Activated CD8-positive, alpha-beta memory T cell treated with anti-CD3 and anti-CD28 coated beads for 4 hours (primary cell): ENCODE measurements at places on chromosomes 1 and 21.

GRCh38 chr21:39040494-39041110 lies 142.6 kb downstream of the PSMG1 start:
- DNase-seq = no peak

DNA sequence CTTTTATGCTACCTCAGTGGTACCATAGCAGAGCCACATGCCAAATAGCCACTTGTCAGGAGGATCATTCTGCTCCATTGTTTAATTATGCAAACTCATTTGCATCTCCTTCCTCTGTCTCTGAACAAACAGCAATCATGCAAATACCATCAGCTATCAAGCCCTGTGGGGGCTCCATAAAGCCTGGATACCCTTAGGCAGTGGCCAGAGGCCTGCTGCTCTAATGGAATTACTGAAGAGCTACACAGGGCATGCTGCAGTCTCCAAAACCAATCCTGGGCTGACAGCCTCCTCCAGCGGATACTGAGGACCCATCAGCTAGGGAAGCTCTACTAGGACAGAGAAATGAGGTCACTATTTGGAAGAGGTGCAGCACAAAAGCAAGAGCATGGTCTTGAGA lies 376.3 kb downstream of the KCNH1 start:
- no peak for DNase-seq

- no peak for DNase-seq
Measured at GRCh38 chr1:27523337-27524020, 33.5 kb upstream of the WASF2 start.

DNA sequence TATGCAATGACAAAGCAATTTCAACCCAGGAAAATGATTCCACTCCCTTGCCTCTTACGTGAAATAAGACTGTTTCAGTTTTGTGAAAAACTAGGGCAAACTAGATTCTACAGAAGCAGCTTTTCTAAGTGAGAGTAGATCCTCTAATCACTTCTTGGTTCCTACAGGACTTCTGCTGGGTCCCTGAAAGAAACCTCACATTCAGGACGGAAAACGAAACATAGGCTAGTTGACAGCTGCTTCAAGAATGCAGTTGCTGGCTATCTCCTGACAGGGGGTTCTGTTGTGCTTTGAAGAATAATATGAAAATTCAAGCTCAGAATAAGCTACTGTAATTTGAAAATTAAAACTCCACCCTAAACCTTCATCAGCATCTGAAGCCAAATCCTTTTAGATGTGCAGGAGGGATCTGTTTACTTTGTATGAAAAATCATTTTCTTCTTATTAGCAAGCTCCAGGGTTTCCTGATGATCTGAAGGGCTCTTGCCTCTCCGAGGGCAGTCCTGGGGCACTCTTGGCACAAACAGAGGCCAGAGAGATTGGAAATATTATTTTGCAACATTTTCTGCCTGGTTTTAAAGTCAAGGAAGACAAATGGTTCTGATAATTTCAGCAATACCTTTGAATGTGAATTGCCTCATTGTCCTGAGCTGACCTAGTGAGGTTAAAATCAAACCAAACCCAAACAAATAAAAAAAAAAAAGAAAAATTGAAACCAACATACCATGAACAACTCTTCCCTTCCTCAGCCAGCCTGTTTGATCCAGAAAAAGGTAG lies 55.0 kb downstream of the NTMT2 start:
- no peak for DNase-seq

GRCh38 chr21:30437010-30437565 lies 3.0 kb upstream of the KRTAP15-1 start:
- no peak for DNase-seq

GRCh38 chr1:168089979-168090337 lies 46.8 kb downstream of the GPR161 start:
- DNase-seq = no peak

- no peak for DNase-seq
Measured at GRCh38 chr1:107677697-107678096, 287.3 kb downstream of the VAV3 start.

DNA sequence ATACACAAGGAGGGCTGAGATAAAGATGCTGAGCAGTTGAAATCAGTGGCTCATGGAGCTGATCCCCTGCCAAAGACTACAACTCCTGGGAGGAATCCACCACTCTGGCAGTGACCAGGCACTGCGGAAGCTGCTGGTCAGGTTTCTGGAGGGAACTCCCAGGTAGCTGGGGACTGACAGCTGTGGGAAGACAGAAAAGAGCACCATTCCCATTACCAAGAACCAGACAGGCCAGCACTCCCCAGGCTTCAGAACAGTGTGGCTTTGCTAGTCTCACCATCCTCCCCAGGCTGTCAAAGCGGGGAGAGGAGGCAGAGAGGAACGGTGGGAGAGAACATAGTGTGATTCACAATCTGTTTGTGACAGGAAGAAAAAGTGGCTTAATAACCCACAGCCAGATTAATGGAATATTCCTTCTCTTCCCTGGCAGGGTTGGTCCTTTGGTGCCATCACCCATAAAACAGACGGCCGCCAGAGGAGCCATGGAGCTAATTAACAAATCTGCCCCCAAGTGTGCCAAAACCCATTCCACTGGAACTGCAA lies 92.1 kb downstream of the MAB21L3 start:
- DNase-seq = no peak

DNA sequence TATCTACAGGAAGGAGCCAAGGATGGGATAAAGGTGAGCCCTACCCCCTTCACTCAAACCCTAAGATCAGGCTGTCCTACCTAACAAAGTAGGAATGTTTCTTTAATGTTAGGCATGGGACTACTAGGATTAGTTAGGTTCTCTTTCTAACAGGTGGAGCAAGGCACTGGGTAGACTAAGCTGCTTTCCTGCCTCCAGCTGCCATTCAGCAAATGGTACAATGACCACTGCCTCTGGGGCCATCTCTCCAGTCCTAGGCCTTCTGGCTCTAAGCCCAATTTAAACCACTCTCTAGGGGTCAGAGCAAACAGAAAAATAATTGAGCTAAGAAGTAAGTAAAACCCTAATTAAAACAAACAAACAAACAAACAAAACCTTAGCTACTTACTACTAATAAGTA lies 15.7 kb upstream of the IPO9 start:
- DNase-seq = no peak

DNA sequence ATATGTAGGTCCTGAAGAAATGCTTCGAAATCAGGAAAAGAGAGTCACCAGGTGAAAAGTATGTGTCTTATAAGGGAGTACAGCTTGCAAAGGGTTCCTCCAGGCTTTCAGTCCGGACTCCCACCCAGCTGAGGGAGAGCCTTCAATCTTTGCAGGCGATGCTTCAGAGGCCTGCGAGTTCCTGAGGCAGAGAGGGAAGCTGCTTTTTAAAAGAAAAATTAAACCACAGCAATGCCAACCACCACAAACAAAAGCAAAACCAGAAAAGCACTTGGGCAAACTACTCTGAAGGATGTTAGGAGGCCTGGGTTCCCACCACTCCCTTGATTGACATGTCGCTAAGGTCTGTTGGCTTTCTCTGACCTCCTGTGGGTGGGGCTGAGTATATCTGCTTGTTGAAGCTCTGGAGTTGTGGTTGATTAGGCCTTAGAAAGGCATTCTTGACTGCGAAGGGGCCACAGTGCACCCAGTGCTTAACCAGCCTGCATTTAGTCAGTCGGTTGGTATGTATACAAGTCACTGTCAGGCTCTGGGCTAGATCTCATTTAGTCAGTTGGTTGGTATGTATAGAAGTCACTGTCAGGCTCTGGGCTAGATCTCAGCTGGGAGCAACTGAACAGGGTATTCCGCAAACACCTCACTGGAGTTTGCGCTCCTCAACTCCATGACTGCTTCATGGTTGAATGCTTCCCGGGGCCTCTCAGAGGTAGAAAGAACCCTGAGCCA lies 1.2 kb downstream of the NIPAL3 start:
- no peak for DNase-seq

DNA sequence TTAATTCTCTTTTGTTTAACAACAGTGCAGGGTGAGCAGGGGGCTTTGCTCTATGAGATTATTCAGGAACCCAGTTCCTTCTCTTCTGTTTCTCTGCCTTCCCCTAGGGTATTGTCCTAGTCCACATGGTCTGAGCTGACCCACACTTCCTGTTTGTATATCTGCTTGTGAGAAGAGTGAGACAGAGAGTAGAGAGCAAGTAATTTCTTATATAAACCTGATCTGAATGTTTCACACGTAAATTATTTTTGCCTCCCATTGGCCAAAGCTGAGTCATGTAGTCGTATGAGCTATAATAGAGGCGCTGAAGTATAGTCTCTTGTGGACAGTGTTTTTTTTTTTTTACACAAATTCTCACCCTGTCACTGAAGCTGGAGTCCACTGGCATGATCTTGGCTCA lies 134.2 kb upstream of the SERTAD4 start:
- no peak for DNase-seq

GRCh38 chr1:225921734-225922709 lies 2.0 kb downstream of the PYCR2 start:
- DNase-seq = no peak

DNA sequence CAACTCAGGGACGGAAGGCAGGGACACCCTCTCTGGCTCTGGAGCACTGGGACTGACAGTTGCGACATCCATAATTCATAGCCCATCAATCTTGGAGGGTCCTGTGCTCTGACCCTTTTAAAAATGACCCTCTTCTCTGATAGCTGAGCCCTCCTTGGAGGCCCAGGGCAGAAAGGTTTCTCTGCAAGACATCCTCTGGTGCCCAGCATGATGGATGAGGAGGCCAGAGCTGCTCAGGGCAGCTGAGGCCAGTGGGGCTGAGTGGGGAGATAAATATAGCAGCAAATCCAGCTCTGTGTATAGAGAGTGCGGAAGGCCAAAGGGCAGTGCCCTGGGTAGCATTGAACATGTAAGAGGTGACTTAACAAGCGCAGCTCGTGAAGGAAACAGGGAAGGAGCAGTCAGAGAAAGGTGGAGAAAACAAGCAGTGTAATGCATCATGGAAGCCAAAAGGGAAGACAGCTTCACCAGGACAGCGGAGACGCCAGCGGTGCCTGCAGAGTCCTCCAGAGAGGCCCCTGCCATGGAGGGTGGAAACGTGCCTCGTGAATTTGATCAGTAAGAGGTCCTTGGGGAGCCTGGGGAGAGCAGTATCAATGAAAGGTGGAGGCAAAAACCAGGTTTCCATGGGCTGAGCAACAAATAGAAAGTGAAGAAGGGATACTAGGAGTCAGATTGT lies 50.4 kb upstream of the FMOD start:
- DNase-seq = no peak

GRCh38 chr21:35582731-35583130 lies 477.6 kb downstream of the SETD4 start:
- no peak for DNase-seq

- no peak for DNase-seq
Measured at GRCh38 chr1:42941640-42942330, 16.9 kb downstream of the SLC2A1 start.

GRCh38 chr1:67970088-67970487 lies 80.3 kb downstream of the DIRAS3 start:
- DNase-seq = no peak

GRCh38 chr1:117928881-117929342 lies 509 bp downstream of the GDAP2 start:
- peak; percentile 10 for DNase-seq

- DNase-seq = no peak
Measured at GRCh38 chr1:233355841-233356704, 28.5 kb downstream of the MAP3K21 start.

DNA sequence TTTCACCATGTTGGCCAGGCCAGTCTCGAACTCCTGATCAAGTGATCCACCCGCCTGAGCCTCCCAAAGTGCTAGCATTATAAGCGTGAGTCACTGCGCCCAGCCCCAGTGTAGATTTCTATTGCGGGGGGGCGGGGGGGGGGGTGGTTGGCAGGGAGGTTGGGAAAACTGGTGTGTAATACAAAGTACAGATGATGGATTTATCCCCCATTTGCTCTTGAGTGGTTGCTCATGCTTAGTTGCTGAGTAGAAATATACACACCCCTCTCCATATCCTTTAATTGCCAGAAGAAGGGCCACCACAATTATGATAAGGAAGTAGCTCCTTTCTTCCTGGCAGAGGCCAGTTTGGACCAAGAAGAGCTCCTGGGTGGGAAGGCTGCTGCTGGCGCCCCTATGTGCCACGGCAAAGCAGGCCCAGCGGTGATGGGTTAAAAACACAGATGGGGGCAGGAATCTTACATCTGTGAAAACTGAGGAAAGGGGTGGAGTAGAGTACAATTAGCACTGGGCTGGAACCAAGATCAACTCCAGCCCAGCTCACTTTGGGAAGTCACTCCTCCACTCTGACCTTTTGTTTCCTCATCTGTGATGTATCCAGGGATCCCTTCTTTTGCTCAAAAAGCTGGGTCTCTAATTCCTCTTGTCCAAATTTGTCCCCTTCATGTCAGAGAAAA lies 55.2 kb downstream of the MRPL37 start:
- DNase-seq = no peak

- no peak for DNase-seq
Measured at GRCh38 chr1:170307426-170307825, 161.7 kb downstream of the NTMT2 start.

DNA sequence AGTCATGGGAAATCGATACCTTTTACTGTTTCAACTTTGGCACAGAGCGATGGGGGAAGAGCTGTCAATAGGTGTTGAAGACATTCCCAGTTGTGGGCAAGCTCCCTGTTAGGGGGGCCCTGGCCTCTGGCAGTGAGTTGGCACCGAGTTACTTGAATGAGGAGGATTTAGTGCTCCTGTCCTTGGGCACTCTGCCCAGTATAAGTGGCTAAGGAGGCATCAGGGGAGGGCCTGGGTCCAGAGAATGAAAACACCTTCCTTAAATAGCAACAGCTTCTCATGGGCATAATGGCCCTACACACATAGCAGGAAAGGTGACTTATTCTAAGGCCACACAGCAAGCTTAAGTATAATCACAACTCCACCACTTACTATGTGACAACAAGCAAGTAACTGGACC lies 664.4 kb downstream of the PTPRU start:
- no peak for DNase-seq

- no peak for DNase-seq
Measured at GRCh38 chr1:205016584-205016983, 26.4 kb upstream of the CNTN2 start.

GRCh38 chr1:184017306-184017705 lies 20.2 kb downstream of the COLGALT2 start:
- DNase-seq = no peak

GRCh38 chr1:159652506-159652905 lies 61.9 kb downstream of the CRP start:
- DNase-seq = no peak

GRCh38 chr1:181341026-181341632 lies 142.2 kb upstream of the CACNA1E start:
- DNase-seq = no peak

DNA sequence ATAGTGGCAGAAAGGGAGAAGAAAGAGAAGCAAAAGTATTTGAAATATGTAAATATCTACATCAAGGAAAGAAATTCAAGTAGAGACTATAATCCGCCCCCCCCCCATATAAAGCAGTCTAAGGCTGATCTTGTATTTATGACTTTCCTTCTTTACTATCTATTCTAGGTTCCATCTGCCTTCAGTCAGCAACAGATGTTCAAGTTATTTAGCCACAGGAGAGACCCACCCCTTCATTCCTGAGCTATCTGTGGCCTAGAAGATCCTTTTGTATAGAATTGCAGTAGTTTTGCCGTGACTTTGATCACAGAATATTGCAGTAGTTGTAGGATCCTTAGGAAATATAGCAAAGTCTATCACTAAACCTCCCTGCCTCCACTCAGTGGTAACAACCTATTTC lies 10.7 kb upstream of the BSDC1 start:
- DNase-seq = no peak

GRCh38 chr1:30323352-30323751 lies 400.0 kb downstream of the MATN1 start:
- no peak for DNase-seq

GRCh38 chr1:66916320-66916719 lies 8.3 kb downstream of the DNAI4 start:
- DNase-seq = no peak

GRCh38 chr1:66840929-66841328 lies 39.9 kb upstream of the INSL5 start:
- no peak for DNase-seq
